ENCODE measurements at places on chromosomes 3 and 15.

DNA sequence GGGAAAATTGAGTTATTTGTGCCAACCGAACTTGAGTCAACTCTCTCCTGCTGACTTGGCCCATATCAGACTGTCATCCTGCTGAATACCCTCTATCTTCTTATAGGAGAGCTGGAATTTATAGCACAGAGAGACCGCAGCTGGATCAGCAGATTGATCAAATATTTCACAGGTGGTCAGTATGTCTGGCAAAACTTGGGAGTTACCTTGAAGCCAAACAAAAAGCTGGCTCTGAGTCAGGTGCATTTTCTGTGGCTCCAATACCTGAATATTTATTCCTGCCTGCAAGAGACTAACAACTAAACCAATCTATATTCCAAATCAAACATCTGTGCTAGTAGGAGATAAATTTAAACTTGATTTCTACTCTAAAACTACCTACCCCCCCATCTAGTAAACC is 752.1 kb upstream of the ALCAM start:
- no peak for DNase-seq

GRCh38 chr15:23595368-23595767 is 29.9 kb downstream of the MKRN3 start:
- DNase-seq: no peak

GRCh38 chr3:42802876-42803413 is 1.3 kb downstream of the HIGD1A start:
- DNase-seq: peak; percentile 45

GRCh38 chr15:70286113-70286806 is 188.5 kb upstream of the TLE3 start:
- DNase-seq: no peak

DNA sequence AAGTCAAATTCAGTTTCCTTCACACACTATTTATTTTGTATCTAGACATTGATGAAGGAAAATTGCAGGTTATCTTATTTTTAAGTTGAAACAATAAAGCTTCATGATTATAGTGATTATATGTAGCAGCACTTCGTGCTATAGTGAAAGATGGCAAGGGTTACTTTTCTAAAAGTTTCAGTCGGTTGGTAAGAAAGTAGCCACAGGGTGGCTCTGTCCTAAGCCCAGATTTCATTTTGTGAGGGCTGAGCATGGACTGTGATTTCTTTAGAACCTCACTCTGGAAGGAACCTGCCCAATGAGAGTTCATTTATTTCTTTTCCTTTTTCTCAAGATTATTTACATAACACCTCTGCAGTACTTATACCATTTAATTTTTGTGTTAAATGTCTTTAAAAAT is 66.5 kb downstream of the NME9 start:
- DNase-seq: no peak

DNA sequence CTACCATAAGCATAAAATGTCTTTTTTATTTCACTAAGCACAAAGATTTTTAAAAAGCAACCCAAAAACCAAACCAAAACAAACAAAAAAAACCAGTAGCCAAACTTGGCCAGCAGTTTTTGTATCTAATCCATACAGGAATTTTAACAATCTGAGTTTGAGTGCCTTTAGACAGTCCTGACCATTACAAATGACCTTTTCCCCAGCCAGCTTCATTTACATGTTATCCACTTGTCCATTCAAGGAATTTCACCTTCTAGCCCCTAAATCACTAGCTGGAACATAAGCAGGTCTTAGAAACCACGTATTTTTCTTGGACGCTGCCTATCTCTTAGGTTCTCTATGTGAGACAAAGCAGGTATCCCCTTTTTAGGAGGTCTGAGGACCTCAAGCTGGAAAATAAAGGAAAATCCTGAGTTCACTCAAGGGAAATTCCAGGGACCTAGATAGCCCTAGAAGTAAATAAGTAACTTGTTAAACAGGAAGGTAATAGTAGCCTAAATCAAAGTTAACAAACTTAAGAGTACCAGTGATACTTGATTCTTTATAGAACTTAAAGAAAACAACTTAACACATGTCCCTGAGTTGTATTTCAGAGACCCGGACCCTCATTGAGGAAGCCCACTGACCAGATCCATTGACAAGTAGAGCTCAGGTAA is 34.2 kb downstream of the CIP2A start:
- DNase-seq: no peak

GRCh38 chr3:108088697-108089096 is 2.1 kb downstream of the CD47 start:
- peak; percentile 15 for DNase-seq

- no peak for DNase-seq
Measured at GRCh38 chr15:77831986-77832385, 199.3 kb upstream of the LINGO1 start.

DNA sequence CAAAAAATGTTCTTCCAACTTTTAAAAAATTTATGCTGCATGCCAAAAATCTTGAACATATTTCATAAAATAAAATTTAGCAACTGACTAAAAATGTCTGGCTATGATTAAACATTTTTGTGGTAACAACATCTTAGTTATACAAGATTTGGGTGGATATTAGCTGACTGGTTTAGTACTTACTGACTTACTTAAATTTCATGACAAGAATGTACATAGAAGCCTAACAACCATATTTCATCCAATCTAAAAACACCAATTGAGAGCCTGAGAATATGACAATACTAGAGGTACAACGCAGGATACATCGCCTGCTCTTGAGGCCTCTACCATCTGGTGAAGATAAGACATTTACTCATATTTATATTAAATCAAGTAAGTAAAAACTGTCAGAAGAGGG is 34.6 kb downstream of the GNB4 start:
- DNase-seq: no peak

DNA sequence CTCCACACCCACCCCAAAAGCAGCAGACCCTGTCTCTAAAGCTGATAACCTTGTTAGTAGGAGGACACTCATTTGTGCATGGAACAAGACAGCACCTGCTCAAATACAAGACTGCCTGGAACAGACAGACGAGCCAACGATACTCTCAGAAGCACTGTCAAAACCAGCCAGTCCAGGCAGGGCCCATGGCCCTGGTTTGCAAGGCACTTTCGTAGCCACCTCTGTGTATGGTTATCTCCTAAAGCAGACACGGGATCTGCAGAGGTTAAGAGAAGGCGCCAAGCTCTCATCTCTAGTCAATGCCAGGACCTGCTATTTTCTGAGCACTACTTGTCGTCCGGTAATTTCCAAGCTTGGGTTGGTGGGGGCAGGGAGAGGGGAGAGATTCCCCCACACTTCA is 10.5 kb downstream of the NTRK3 start:
- no peak for DNase-seq

DNA sequence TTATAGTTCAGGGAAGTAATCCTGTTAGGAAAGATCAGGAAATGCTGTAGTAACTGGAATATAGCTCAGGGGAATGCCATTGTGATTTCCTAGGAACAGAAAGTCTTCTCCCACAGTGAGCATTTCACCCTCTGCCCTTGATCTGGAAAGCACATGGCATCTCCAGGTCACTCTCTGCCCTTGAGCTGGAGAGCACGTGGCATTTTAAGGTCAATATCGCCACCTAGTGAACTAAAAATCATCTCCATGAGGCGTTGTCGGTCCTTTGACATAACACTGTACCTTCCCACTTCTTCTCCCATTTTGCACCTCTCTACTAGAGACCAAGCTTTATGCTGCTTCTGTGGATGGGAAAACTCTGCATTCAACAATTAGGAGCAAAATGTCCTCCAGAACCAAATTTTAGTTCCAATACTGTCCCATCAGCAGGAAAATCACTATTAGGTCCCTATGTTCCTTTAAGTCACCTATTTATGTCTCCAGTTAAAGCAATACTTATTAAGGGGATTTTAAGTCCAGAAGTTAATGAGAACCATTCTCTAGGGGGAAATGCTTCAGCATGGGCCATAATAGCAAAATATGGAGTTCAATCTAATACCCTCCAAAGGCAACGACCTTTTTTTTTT is 54.7 kb upstream of the GK5 start:
- peak; percentile 88 for DNase-seq
